ENCODE measurements at places on chromosomes 11 and 22. TPM values are rescaled to one million over a fixed set of nuclear protein-coding genes. Genes with fewer than 3 reads are reported as not detected.

DNA sequence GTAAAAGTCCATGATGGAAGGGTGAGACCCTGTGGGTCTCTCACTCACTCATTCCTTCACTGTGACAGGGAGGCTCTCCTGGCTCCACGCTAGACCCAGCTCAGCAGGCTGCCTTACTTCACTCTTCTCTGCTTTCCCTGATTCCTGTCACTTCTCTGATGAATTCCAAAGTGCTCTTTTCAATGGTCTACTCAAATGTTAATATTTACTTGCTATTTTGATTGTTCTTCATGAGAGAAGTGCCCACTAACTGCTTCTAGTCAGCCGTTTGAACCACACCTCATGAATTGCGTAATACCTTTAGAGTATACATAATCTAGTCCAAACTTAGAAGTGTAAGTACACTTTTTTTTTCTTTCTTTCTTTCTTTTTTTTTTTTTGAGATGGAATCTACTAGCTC, 1350.2 kb upstream of the RAG2 start:
- DNase-seq: no peak

GRCh38 chr22:45512363-45512762, 9.7 kb downstream of the FBLN1 start:
- DNase-seq: no peak

- DNase-seq: no peak
These were observed 9.9 kb upstream of the CASP12 start for GRCh38 chr11:104908186-104908531.

SAA4 gene
- total RNA-seq: not detected

GRCh38 chr22:20002636-20003035, 14.0 kb downstream of the ARVCF start:
- DNase-seq: peak; percentile 83

DNA sequence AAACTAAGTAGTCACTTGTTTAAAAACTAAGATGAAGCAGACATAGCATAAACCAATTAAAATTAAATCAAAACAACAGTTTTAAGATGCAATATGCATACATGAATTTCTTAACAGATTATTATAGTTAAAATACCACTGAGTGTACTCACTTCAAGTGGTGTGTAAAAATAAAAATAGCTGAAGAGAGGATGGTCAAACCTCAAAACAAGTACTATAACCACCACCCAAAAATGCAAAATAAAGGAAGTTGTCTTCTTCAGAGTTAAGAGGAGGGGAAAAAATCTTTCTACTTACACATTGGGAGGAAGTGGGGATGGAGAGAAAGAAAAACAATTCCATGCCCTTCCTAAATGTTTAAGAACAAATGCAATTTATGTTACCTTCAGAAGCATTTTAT, 31.9 kb downstream of the RRAS2 start:
- no peak for DNase-seq

GRCh38 chr11:86355256-86355655, 19.4 kb upstream of the CCDC81 start:
- no peak for DNase-seq

DNA sequence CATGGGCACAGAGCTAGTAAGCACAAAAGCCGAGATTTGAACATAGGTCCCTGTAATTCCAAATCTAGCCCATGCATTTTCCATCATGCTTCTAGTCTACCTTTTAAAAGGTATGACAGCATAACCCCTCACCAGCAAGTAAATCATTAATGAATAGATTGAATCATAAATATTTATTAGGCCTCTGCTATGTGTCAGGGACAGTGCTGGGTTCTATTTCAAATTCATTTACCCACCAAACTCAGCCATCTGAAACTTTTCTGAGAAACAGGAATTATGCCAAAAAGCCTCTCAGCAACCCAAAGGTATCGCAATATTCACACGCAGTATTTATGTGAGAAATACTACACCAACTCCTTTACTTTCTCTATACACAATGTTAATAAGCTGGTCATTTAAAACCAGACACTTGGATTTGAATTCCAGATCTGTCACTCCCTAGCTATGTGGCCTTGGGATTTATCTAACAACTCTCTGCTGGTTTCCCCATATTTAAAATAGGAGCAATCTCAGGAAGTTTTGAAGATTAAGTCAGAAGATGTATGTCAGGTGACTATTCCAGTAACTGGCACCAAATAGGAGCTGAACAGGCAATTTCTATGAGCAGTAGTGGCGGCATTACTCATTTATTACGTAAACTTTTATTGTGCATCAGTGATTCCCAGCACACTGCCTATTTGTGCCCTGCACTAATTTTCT, 191.4 kb downstream of the TENM4 start:
- no peak for DNase-seq

GRCh38 chr11:66220566-66220935, 47.9 kb upstream of the RAB1B start:
- no peak for DNase-seq

DNA sequence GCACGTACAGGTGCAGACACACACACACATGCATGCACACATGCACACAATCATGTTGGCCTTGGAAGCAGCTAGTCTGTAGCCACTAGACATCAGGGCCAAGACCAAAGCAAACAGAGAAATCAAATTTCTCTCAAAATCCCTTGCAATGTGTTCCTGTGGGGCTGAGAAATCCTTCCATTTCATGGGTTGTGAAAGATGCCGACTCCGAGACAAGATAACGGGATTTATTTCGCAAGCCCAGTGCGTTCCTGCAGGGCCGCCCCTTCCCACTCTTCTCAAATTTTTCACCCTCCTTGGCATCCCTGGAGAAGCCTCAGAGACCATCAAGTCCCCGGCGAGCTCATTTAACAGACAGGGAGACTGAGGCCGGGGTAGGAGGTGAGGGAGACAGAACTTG, 366.7 kb downstream of the MN1 start:
- DNase-seq: no peak

HBG1 gene
- 7.5 TPM for total RNA-seq

DNA sequence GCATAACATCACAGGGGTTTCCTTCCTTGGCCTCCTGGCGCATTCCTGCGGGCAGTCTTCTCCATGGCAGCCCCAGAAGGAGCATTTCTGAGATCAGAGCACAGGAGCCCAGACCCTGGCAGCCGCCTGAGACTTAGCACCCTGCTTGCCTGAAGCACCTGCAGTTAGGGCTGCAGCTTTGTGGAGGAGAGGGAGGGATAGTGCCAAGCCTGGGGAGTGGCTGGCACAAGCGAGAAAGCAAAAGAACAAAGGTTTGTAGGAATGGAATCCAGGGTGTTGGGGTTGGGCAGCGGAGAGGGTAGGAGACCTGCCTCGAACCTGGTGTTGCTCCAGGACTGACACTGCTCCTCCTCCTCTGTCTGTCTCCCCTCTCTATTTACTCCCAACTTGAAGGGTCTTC, 66.9 kb downstream of the SCN3B start:
- DNase-seq: no peak

- DNase-seq: peak; percentile 55
These were observed 707 bp upstream of the FTH1 start for GRCh38 chr11:61967924-61968757.

GRCh38 chr11:64538501-64538951, 52.5 kb upstream of the SLC22A12 start:
- DNase-seq: no peak

GRCh38 chr22:50008151-50009040, 4.2 kb downstream of the IL17REL start:
- DNase-seq: peak; percentile 12

GRCh38 chr11:67251841-67252240, 14.4 kb upstream of the GRK2 start:
- no peak for DNase-seq

DNA sequence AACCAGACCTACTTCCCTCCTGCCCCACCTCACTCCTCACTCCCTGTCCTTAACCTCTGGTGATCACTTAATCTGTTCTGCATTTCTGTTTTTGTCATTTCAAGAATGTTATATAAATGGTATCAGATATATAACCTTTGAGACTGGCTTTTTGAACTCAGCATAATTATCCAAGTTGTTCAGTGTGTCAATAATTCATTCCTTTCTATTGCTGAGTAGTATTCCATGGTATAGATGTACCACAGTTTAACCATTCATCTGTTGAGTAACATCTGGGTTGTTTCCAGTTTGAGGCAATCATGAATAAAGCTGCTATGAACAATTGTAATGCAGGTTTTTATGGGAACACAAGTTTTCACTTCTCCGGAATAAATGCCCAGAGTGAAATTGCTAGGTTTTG, 34.6 kb upstream of the B3GNT6 start:
- no peak for DNase-seq

DNA sequence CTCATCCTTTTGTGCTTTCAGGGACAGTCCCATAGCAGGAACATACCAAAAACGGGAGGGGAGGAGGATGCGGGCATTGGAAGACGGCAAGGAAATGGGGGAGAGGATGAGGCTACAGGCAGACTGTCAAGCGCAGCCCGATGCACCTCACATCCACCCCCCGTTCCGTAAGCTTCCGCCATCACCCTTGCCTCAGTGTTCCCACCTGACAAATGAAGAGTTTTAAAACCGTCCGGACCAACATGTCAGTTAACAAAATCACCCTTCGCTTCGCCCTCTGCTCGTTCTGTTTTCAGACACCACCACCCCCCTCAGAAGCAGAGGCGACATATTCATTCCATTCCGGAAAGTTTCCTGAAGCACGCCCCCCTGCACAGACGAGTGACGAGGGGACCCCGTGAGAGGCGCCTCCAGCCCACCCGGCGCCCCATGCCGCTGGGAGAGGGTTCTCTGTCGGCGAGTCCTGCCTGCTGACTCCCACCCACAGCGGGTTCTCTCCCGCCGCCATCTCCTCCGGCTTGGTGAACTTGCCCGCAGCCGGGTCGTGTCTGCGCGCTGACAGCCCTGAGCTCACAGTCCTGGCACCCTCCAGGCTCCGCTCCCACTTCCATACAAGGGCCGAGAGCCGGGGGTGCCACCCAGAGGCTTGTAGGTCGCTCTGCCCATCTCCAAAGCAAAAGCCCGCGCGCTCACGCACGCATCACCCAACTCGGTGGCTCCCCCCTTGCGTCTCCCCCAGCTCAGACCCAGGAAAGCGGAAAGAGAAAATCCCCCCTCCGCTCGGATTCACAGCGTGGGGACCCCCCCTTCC, 1.5 kb downstream of the IGSF9B start:
- DNase-seq: peak; percentile 48

DNA sequence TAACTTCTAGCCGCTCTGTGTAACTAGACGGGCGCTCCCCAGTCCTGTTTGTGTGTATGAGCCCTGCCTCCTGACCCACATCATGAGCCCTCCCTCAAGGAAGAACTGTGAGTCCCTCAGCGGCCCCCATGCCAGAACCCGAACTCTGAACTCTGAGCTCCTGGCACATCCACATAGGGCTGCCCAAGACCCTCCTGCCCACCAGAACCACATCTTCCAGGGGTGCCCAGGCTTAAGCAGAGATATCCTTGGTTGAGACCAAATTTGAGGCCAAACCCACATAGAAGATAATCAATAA, 3.0 kb downstream of the TRIM29 start:
- DNase-seq: no peak

DNA sequence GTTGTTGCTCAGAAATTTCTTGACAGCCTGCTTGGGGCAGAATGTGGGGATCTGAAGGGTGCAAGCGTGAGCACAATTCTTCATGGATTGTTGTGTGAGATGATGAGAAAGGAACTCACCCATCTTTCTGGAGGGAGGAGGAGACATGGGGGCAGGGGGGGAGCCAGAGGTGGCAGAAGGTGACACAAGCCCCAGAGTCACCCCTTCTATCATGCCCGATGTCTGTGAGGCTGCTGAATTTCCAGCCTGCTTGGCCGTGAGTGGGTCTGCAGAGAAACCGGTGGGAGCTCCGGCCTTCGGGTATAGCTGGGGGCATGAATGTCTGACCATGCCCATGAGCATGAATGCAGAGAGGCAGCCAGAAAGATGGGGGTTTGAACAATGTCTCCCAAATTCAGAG, 870.7 kb downstream of the TBC1D22A start:
- DNase-seq: no peak

ACR gene
- 3.3 TPM for total RNA-seq

OR2AG1 gene
- total RNA-seq: not detected

MMP1 gene
- 4.3 TPM for total RNA-seq

DNA sequence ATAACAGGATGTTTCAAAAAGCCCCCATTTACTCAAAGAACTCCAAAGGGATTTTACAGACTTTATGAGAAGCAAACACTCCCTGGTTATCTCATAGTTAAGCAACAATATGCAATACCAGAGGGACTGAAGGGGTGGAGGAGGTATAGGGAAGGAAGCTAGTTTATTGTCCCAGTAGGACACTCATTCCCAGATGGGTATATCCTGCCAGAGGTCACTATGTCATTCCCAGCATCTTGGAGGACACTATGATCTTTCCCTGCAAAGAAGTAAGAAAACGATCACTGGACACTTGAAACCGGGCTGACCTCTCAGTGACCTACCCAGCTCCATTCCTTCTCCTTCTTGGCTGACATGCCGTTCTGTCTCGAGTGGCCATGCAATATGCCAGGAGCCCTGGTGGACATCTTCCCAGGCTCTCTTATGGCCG, 114.5 kb downstream of the NAT10 start:
- DNase-seq: no peak

MS4A6A gene
- 24.4 TPM for total RNA-seq

GRCh38 chr11:58898106-58898505, 41.2 kb upstream of the GLYATL1 start:
- peak; percentile 24 for DNase-seq

DNA sequence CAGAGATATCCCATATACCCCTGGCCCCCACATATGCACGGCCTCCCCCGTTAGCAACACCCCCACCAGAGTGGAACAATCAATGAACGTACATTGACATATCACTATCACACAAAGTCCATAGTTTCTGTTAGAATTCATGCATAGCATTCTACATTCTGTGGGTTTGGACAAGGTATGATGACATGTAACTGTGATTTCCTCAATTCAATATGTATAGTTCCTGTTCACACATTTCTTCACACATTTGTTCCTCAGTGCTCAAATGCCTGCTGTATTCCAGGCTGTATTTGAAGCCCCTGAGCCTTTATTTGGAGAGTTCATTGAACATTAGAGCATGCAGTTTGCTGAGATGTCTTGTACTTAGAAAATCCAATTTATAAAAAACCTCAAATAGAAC, 69.9 kb downstream of the PTPRJ start:
- DNase-seq: no peak

GRCh38 chr11:47477753-47478152, 28.8 kb upstream of the RAPSN start:
- DNase-seq: no peak

DNA sequence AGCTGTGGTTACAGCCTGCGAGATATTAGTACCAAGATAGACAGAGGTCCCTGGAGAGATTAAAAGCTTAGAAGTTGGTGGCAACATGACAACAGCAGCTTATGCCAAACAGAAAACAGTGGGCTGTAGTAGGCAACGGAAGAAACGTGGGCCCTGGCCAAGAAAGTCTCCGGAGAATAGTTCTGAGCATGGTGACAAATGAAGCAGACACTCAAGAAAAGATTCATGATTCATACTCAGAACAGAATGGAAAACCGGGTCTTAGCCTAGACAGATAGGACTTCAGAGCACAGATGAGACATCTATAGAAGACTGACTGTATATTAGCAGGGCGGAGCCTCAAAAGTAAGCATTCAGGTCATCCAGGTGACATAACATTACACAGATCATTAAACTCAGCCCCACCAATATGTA, 727.4 kb downstream of the ETS1 start:
- DNase-seq: no peak

- DNase-seq: no peak
These were observed 13.1 kb downstream of the TAF1D start for GRCh38 chr11:93727985-93728791.

POLD3 gene
- 15.0 TPM for total RNA-seq
